ENCODE measurements at places on chromosomes 2 and 18.

GRCh38 chr2:8259106-8259840 is 422.6 kb upstream of the ID2 start:
- no peak for DNase-seq

DNA sequence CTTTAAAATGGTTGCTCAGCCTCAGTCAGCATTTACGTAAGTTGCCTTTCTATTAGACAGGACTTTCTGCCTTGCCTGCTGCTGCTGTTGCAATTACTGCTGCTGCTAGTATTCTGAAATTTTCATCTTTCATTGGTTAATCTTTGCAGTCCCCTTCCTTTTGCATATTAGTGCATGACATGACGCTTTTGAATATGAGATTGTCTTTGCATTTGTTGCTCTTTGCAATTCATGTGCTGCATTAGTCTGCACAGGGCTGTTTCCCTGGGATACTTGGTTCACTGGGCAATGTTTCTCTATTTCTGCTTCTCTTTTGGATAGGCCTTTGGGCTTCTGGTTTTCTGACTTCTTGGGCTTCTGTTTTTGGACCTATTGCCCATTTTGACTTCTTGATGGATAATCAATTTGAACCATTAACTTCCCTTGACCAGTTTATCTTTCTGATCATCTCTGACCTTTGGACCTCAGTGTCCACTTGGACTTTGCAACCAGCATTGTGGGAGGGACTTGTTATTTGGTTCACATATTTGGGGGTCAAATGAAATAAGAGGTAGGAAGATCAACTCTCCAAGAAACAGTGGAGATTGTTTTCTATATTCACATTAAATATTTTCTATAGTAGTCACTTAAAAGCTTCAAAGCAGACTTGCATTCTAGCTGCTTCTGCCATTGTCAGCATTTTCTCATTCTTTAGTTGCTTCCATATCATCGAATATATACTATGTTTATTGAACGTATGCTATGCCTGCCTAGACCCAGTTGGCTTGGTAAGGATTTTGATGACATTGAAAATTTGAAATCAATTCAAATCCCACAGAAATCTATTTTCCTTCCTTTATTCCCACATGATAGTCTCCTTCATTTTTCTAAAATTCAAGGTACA is 12.5 kb upstream of the BUB1 start:
- no peak for DNase-seq

DNA sequence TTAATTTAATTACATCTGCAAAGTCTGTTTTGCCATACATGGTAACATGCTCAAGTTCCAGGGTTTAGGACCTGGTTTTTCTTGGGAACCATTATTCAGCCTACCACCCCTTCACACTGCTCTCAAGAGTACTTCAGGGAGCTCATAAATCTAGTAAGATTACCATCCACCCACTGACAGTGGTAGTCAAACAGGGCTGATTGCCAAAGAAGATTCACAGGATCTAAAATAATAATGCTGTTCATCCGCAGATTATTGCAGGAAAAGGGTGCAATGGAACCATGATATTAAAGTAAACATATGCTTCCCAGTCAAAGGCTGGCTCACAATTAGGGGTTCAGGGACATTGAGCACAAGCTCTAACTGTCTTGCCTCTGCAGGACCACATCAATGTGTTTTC is 148.0 kb upstream of the CYRIA start:
- no peak for DNase-seq

DNA sequence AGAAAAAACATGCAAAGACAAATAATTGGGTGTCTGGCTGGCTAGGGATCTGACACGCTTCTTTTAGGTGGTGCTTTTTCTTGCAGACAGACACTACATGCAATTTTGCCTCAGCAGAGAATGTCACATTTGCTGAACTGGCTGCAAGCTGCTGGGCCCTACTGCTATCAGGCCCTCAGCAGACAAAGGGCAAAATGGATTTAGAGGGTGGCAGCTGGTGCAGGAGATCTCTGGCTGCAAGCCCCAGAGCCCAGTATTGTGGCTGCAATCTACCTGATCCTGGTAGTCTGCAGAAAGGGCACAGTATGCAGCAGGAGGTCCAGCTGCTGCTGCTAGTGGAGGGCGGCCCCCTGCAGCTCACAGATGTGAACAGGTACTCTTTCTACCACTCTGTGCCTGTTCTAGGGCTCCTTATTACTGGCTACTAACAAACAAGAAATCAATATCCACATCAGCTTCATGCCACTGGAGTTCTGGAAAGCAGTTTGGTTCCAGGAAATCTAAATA is 796.7 kb upstream of the CELF4 start:
- no peak for DNase-seq

- DNase-seq: no peak
These were observed 26.3 kb downstream of the CNGA3 start for GRCh38 chr2:98372579-98372978.

DNA sequence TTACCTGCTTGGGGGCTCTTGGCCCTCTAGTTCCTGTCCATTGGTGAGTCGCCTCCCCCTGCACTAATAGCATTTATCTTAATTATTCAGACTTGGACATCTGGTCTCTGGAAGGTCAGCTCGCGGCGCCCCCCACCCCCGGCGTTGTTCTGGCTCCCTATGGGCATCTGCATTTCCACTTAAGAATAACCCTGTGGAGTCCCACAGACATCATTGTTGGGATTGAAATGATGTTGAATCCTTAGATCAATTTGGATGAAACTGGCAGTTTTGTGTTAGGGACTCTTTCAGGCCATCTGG is 313.8 kb upstream of the HS6ST1 start:
- DNase-seq: no peak

GRCh38 chr2:189109921-189110397 is 69.6 kb downstream of the COL5A2 start:
- DNase-seq: no peak

GRCh38 chr2:27756544-27757498 is 14.7 kb upstream of the MRPL33 start:
- DNase-seq: no peak

DNA sequence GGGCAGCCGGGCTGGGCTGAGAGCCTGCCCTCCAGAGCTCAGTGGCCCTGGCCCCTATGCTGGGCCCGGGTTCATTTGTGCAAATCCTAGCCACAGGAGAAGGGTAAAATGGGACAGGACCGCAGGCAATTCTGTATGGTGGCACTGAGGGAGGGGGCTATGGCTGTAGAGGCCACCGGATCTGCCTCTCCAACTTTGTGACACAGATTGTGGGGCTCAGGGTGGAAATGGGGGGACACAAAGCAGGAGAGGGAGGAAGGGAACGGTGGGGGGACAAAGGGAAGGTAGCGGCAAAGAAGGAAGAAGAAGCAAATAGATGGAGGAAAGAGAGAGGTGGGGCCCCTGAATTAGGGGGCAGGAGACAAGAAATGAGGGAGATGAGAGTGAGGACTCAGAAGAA is 201.1 kb downstream of the SMAD2 start:
- no peak for DNase-seq

GRCh38 chr18:8045160-8045883 is 478.2 kb downstream of the PTPRM start:
- no peak for DNase-seq

DNA sequence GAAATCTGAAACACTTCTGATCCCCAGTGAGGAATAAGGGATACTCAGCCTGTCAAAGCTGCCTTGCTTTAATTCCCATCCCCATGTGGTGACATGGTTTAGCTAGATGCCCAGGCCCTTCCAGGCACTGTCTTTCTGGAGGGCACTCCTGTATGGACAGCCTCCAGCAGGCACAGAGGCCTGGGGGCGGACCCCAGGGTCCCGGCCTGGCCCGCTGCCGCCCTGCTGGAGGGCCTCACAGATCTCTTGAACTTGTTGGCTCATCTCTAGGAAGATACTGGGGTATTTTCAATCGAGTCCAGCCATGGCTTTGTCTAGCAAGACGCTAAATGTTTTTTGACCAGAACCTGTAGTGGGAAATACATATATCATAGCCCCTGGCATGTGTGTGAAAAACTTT is 21.0 kb upstream of the CNNM3 start:
- DNase-seq: no peak

- DNase-seq: no peak
These were observed 240.4 kb downstream of the PRKCE start for GRCh38 chr2:45891719-45892424.

DNA sequence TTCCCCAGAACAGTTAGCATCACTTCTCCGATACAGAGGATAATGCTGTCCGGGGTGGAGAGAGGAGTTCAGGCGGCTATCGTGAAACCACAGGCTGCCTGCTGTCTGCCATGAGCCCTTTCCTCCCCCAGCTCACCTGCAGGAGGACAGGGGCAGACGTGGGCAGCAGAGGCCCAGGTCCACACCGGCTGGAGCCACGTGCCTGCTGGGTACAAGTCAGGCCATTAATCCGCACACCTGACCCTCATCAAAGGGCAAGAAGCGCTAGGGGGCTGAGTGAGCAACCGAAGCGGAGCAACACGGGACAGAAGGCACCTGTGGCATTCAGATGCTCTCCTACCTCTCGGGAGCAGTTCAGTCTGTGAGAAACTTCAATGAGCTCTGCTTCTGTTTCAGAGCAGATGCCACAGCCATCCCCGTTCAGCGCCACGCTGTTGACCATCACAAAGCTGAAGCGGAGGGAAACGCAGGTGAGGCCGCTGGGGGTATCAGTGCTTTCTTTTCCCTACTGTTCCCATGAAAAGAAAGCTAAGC is 21.5 kb downstream of the MPPE1 start:
- DNase-seq: no peak

DNA sequence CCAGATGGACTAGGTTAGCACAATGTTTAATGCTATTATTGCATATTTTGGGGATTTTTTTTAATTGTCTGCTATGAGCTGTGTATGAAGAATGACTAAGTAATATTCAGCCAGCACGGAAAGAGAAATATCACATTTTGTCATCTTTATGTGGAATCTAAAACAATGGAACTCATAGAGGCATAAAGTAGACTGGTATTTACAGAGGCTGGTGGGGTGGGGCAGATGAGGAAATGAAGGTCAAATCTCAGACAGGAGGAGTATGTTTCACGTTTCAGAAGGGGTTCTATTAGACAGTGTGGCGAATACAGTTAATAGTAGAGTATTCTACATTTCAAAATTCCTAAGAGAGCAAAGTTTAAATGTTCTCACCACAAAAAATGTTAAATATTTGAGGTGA is 4.7 kb downstream of the CDH19 start:
- no peak for DNase-seq

- no peak for DNase-seq
These were observed 69.9 kb downstream of the RHOB start for GRCh38 chr2:20516646-20517341.

DNA sequence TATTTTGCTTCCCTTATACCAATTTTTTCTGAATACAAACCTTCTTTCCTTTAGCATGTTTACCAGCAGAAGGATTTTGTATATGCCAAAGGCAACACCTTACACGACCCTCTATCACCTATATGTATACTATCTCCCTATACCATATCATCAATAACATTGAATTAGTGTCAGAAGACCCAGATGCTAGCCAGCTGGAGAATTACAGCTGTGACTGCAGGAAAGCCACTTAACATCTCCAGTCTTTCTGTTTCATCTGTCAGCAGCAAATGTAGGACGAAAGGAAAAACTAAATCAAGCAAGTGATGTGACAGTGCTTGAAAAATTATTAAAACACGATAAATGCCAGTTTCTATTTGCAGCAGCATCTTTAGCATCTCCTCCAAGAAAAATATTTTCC is 193.7 kb downstream of the STK39 start:
- DNase-seq: no peak

GRCh38 chr2:35787302-35788031 is 568.1 kb upstream of the CRIM1 start:
- peak; percentile 3 for DNase-seq

DNA sequence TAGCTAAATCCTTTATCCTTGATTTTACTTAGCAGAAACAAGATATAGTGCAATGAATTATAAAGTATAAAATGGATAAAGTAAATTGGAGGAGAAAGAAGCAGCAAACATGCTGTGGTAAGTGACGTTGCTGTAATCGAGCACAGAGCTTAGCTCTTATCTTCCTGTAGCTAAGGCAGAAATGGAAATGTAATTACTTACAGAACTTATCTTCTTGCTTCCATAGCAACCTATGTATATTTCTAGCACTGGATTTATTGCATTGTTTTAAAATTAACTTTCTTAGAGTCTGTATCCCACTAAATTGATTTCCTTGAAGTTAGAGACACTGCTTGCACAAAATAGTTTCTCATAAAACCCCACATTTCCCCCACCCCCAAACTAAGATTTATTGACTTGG is 130.6 kb upstream of the MC4R start:
- no peak for DNase-seq

GRCh38 chr2:73297151-73297559 is 3.8 kb upstream of the EGR4 start:
- no peak for DNase-seq

DNA sequence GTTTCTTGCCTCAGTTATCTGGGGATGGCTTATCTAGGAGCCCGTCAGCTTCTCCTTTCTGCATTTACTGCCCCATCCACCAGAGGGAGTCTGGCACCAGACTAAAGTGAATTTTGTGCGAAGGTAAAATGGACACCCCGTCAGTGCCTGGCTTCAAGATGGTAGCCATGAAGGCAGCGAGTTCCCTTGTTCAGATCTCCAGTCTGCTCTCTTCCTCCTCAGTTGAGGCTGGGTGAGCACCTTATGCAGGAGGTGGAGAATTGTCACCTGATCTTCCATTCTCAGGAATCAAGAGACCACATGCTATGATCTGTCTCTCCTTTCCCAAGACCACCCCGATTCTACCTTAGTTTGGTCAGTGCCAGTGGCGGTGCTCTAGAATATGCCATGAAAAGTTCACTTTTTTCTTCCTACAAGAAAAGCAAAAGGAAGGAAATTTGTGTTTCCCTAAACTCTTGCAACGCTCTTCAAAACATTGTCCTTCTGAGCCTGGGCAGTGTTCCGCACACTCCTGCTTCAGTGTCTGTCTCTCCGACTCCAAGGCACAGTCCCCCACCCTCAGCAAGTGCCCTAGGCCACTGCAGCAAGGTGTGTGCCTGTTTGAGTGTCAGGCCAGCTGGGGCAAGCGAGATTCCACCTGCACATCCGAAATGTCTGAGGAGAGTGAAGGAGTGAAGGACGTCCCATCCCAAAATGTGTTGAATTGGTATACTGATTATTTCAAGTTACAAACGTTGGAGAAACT is 168.6 kb downstream of the SS18 start:
- peak; percentile 86 for DNase-seq

DNA sequence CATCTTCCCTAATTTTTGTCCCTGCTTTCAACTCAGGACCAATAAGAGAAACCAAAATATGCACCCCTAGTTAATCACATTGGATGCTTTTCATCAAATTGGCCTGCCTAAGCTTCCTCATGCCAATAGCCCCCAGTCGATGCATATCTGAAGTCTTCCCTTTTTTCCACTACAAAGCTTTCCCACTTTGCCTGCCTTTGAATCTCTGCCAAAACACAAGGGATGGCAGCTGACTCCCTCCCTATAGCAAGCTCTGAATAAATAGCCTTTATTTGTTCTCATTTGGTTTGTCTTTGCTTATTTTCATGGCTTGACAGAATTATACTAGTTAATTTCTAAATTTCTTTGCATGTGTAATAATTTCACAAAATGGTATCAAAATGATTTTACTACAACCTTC is 621.2 kb downstream of the MBD2 start:
- DNase-seq: no peak
